T-helper 22 cell (primary cell): ENCODE measurements at places on chromosomes 4 and X.

- no peak for DNase-seq
Observed at GRCh38 chr4:73341454-73341853, 62.6 kb upstream of the ALB start.

DNA sequence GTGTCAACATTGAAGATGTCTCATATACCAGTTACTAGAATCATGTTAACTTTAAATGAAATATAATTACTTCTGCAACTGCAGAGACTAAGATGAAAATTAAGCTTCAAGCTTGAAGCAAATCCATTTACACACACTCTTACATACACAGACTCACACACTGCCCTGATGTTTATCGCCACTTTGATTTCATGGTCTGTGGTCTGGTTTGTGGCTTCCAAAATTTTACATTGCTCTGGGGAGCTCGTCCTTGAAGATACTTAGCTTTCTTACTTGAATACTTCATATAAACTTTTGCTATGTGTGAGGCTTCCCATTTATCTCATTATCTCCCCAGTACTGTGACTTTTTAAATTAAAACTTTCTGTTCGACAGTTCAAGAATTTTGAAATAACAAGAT is 35.8 kb downstream of the ARHGEF38 start:
- DNase-seq: no peak

GRCh38 chrX:69361311-69361845 is 142.7 kb upstream of the NALF2 start:
- no peak for DNase-seq

GRCh38 chrX:99914635-99915034 is 495.4 kb downstream of the PCDH19 start:
- DNase-seq: no peak

DNA sequence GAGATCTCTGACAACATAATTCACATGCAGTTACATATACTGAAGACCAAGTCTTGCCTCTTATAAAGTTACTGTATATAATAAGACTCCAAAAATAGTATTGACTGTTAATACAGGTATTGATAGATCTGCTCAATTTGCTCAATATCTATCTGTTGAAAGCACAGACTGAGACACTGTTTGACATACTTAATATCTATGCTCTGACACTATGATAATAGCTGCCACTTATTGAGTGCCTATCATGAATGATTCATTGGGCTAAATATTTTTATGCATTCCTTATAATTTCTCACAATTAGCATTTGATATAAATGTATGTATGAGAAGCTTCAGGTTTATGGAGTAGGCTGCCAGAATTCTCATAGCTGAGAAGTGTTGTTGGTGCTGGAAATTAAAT is 1600.9 kb upstream of the IGFBP7 start:
- no peak for DNase-seq

GRCh38 chrX:102696306-102696705 is 15.9 kb upstream of the GPRASP2 start:
- DNase-seq: no peak

DNA sequence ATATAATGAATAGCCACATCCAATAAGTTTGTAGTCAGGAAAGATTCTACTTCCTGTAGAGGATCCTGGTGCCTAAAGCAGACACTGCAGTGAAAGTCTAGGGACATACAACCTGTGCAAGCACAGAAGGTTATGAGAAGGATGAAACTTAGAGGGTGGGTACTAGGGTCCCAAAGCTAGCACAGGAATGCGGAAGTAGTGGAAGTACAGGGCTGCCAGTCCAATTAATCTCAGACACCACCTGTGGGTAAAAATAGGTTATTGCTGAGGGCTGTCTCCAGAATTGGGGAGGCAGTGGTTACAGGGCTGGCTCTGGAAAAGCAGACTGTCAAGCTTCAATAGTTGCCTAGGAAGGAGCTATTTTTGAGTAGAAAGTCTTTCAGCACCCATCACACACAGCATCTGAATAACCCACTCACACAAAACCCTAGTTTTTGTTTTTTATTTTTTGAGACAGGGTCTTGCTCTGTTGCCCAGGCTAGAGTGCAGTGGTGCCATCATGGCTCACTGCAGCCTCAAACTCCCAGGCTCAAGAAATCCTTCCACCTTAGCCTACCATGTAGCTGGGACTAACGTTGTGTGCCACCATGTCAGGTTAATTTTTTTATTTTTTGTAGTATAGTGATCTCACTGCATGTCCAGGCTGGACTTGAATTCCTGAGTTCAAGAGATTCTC is 50.8 kb upstream of the ELF2 start:
- DNase-seq: no peak

DNA sequence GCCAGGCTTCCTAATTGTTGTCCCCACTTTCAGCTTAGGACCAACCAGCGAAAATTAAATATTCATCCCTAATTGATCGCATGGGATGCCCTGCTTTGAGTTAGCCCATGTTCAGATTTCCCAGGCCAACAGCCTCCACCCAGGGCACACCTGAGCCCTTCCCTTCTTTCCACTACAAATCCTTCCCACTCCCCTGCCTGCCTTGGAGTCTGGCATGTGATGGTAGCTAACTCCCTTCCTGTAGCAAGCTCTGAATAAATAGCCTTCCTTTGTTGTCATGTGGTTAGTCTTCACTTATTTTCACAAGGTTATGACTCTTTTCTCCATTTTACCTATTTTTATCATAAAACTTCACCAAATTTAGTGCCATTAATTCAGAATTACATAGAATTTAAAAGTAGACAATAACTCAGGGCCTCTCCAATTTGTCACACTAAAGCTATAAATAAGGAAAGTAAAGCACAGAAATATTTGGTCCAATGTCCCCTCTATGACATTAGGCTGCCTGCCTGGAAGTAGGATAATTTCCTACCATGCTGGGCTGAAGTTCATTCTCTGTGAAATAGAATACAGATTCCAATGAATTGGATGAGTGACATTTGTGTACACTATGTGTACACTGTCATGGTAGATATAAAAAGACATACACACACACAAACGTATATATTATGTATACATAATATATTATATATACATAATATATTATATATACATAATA is 166.4 kb upstream of the CPEB2 start:
- DNase-seq: no peak

DNA sequence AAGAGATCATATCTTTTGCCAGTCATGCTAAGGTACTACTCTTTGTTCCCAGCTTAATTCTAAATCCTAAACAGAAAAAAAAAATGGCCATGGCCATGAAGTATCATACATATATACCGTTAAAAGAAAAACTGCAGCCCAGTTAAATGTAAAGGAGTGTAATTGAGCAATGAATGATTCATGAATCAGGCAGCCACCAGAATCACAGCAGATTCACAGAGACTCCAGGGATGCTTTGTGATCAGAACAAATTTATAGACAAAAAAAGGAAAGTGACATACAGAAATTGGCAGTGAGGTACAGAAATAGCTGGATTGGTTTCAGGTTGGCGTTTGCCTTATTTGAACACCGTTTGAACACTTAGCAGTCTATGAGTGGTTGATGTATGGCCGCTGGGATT is 42.1 kb upstream of the PDGFC start:
- no peak for DNase-seq

DNA sequence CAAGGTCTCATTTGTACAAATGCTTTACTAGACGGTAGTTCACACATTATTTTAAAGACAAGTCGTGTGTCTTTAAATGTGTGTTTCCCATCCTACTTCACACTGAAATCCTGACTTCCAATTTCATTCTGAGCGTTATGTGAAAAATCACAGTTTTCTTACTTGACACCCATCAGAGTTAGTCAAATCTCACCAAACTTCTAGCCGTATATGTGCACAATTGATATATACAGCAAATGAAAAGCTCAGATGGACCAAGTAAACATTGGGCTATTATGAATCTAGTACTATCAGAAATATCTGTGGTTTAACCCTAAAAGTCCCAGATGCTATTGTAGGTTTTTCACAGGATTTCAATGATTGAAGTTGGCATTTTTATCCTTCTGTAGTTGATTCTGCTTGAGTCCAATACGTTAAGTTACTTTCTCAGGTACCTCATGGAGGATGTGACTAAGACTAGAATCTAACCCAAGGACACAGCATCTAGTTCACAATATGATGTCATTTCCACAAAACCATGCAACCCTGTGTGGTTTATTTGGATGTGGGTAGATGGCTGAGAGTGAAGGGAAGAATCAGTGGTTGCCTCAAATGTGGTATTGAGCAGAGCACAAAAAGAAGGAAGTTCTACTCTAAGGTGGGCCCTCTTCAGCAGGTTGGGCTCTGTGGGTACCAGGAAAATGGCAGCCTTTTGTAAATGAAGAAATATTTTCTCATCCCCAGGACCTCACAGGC is 22.1 kb upstream of the TRIM60 start:
- no peak for DNase-seq

- DNase-seq: no peak
Observed at GRCh38 chr4:2360396-2360730, 58.1 kb downstream of the ZFYVE28 start.

DNA sequence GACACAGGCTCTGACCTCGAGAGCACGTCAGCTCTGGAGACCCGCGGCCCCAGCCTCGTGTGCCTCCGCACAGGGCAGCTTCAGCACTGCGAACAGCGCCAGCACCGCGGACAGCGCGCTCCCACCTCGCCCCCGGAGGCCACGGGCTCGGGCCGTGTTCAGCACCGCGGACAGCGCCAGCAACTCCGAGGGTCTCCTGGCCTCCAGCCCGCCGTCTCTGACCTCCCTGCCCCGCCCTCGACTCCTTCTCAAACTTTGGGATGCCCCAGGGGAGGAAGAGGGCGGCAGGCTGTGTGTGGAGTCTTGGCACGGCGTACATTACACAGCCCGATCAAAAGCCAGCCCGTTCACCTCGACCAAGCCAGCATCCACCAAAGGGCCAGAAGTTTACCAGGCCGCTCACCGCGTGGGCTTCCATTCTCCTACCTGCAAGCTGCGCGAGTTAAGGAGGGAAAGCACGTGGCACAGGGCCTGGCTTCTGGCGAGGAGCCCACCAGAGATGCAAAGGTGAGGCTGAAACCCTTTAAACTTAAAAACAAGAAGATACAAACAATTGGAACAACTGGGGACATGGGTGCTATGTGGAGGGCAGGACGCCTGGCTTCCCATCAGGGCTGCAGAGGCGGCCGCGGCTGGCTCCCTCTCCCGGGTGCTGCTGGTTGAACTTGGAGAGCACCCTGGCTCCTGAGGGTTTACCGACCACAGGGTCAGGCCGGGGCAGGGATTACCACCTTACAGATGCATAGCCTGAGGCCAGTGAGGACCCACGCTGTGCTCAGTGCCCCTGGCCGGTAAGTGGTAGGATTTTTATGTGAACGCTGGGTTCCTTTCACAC is 4.5 kb upstream of the NKX1-1 start:
- DNase-seq: no peak

- DNase-seq: no peak
Observed at GRCh38 chr4:7412554-7412912, 22.2 kb downstream of the PSAPL1 start.

GRCh38 chr4:66357316-66357715 is 687.0 kb upstream of the EPHA5 start:
- DNase-seq: no peak

DNA sequence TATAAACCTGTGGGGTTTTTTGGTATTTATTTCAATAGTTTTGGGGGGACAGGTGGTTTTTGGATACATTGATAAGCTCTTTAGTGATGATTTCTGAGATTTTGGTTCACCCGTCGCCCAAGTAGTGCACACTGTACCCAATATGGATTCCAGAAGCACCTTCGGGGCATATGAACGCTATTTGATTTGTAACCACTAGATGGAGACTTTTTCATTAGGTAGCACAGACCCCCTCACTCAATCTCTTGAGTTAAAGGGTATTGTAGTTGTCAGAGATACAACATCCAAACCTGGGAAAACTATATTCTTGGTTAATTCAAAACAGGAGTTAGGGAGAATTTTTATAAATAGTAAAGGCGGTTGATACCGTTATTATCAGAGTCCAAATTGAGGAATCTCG is 79.8 kb downstream of the SPANXN3 start:
- DNase-seq: no peak

DNA sequence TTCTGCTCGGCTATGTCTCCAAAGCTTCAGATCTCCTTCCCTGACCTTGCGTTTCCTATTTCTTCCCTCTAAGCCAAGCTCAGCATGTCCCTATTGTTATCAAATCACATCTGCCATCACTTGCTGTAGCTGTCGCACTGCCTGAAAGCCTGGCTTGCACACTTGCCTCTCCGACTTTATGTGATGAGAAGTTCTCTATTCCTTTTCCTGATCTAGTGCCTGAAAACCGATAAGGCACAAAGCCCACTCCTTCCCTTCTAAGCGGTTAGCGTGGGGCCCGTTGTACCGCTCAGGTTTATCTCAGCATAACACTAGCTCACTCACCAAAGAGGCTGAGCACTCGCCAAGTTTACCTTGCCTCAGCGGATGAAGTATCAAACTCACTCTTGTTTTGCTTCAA is 816 bp downstream of the NMU start:
- no peak for DNase-seq

DNA sequence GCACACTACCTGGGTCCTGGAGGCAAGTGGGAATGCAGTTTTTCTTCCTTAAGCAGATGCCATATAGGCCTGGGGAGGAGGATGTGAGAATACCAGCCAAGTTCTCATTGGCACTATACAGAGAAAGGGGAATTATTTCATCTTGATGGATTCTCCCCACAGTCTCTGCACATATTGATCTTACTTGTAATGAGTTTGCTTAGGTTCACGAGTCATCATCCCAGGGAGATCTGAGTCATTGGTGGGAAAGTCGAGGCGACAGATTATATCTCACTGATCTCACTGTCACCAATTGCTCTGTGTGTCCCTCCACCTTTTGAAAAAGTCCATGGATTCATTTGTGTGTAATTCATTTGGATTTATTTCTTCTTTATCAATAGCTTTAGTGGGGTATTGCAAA is 156.8 kb downstream of the AR start:
- no peak for DNase-seq

GRCh38 chrX:67612231-67612630 is 68.4 kb downstream of the AR start:
- no peak for DNase-seq

DNA sequence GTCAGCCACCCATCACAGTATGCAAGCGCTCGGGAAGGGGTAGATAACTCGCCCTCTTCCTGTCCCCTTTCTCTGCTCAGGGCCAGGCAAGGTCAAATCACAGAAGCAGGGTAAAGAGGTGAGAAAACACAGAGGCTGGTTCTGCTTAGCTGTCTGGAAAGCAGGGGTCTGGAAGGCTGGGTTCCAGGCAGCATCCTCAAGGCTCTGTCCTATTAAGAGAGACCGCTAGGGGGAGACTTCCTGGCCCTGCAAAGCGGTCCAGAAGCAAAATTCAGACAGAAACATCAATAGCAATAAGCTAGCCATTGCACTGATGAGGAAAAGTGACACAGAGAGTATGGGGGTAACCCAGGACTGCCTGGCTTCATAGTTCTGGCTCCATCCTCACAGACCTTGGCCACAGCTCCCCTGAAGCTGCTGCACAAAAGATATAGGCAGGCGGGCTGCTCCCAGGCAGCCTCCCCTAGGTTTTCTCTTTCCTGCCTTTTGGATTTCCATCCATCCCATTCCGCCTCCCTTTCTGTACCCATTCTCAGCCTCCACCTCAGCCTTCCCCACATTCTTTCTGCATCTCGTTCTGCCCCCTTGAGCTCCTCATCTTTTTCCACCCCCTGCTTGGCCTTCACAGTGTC is 308.5 kb downstream of the EVC2 start:
- no peak for DNase-seq
